ENCODE measurements at places on chromosomes 13 and 19.

GRCh38 chr13:71242201-71242600, 624.8 kb downstream of the DACH1 start:
- no peak for DNase-seq

DNA sequence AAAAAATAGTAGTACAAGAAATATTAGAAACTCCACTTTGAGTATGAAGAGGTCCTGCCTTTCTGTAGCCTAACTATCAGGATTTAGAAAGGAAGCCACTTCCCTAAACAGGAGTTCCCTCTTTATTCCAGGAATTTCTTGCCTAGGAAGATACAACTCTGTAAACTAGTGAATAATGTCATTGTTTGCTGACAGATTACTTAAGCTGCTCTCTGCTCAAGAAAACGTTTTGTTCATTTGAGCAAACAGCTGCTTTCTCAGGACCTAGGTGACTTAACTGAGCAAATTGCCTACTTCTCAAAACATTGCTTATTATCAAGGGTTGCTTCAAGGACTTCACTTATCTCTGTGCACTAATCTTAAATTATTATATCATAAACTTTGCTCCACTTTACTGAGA, 1419.4 kb upstream of the SLC10A2 start:
- no peak for DNase-seq

DNA sequence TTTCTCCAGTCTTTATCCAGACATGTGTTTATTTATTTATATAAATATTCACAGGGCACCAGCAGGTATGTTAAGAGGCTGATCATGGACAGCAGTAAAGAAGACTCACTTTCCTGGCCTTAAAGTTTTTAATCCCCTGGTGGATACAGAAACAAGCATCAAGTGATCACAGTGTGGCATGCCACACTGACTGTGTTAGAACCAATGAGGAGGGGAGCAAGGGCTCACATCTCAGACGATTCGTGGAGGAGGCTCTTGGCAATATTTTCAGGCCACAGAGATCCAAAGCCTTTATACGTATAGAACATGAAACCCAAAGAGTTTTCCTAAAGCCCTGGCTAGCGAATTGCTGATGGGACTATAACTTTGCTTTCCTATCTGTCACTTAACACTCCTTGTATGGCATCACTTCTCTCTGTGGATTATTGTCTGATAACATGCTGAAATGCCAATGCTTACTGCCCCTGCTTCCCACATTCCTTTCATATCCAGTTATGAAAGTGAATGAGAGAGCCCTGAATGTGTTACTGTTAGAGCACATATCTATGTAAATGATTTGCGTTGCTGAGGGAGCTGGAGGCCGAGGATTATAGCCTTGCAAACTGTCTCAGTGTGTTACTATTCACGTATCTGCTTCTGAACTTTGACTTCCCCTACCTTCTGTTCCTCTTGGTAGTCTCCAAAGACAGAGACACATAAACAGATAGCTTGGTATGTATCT, 37.6 kb downstream of the POLR1D start:
- DNase-seq: no peak

DNA sequence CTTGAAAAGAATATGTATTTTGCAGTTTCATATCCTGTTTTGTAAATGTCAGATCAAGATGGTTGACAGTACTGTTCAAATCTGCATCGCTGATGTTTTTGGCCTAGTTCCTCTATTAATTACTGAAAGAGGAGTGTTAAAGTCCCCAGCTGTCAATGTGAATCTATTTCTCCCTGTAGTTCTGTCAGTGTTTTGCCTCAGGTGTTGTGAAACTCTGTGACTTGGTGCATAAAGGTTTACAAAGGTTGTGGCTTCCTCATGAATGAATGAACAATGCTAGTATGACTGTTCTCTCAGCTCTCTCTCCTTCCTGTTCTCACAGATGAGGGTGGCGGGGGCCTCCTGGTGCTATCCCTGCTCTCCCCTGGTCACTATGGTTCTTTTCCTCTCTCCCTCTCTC, 142.4 kb downstream of the MYCBP2 start:
- DNase-seq: peak; percentile 45

DNA sequence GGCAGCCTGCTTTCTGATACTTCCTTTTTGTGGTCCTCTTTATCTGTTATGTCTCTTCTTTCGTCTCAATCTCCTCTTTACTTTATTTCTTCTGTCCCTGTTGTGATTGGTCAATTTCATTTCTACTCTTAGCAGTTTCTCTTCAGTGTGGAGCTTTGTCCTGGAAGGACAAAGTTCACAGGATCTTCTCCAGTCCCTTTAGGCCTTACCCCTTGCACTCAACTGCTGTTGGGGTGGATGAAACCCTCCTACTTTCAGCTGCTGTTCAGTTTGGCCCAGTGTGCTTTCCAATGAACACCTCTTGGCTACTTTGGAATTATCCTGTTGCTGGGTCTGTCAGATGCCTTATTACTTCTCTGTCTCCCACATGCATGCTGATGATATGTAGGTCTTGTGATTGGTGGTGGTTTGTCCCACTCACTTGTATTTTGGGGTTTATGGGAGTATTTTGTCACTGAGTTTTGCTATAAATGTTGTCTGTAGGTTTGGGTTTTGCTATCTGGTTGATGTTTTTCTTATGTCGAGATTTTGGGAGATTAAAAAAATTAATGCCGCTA, 24.8 kb downstream of the WDR62 start:
- DNase-seq: no peak

DNA sequence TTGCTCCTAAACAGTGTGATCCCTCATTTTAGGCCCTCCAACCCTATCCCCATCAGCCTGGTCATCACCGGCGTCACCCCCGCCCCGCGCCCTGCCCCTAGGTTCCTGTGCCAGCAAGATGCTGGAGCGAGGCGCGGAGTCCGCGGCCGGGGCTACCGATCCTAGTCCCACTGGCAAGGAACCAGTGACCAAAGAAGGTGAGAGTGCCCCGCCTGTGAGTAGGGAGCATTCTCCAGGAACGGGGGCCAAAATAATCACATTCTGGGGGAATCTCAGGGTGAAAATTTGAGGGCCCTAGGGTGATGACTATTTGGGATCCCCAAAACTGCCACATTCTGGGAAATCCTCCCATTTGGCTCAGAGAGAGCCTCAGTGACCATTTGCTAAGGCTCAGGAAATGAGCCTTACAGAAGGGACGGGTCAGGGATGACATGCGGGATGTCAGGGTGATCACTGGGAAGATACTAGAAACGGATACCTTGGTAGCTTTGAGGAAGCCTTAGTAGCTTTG, 1.4 kb downstream of the ZNF575 start:
- no peak for DNase-seq

GRCh38 chr13:97459215-97459777, 25.3 kb downstream of the RAP2A start:
- DNase-seq: no peak

DNA sequence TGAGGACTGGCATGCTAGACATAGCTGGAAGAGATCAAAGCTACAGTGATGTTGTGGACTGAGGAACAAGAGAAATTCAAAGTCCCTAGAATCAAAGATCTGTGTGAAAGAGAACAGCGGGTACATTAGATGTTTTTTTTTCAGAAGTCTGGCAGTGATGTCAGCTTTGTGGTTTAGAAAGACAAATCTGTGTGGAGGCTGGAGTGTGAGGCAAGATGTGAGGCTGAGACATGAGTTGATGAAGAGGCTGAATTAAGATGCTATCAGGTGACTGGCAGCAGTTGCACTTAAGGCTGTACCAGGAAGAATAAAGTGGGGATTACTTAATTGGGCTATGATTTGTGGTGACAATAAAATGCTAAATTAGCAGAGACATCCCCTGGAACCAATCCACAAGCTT, 46.5 kb downstream of the DNAJC3 start:
- DNase-seq: no peak

- no peak for DNase-seq
Observed at GRCh38 chr19:31529121-31529520, 179.9 kb upstream of the TSHZ3 start.

DNA sequence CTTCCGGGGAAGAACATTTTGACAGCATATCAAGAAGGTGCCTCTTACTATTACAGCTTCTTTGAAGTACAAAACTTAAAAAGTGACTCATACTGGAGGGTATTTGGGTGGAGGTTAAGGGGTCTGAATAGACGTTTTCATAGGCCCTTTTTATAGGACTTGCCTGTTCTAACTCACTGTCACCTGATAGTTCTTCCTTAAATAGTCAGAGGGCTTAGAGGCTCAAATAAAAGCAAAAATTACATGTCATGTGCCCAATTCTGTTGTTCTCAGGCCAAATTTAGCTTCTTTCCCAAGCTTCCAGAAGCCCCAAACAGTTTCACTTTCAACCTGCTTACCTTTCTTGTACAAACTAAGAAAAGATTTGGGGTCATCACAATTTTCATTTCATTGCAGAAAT, 16.1 kb upstream of the SLC46A3 start:
- DNase-seq: no peak

DNA sequence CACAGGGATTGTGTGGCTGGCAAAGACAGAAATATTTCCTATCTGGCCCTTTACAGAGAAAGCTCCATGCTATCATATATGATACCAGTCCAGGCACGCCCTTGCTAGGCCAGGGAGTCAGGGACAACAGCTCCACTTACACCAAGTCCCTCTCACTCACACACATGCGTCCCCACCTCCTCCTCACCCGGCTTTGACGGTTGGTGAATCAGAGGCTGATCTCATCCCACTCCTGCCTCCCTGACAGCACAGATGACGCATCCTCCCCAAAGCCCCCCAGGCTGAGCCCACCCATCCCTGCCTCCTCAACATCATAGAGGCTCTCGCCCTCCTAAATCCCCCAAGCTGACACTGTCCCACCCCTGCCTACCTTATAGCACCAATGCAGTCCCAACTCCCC, 62.7 kb downstream of the F2RL3 start:
- DNase-seq: no peak

DNA sequence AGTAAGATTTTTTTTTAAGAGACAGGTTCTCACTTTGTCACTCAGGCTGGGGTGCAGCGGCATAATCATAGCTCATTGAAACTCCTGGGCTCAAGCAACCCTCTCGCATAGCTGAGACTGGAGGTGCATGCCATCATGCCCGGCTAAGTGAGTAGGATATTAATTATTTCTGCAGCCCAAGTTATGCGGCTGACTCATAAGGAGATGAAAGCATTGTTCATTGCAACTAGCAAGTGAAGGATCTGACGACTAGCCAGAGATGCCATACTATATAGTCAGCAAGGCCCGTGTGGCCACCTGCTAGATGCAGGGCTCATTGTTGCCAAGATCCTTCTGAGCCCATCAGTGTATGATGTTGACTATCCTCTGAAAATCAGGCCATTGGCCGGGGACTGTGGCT, 45.2 kb downstream of the ABCC4 start:
- no peak for DNase-seq

DNA sequence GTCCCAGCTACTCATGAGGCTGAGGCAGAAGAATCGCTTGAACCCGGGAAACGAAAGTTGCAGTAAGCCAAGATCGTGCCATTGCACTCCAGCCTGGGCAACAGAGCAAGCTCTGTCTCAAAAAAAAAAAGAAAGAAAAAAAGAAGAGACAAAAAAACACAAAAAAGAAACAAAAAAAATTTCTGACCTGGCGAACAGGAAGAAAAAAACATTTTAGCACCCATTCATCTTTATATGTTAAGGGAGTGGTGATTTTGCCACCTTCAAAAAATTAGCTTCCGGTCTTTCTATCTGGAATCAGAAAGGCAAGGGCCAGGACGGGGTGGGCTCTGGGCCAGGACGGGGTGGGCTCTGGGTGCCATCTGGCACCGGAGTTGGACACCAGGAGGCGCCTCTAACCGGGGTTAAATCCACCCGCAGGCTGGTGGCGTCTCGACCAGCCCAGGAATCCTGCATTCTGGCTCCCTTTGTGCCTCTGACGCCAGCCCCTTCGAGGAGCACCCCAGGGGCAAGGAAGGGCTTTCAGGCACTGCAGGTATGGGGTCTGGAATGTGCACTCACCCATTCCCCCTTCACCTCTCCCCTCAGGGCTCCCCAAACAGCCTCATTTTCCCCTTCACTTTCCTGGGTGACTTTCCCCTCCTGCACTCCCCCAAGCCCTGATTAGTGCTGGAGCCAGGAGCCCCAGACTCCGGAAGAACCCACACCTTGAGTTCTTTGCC, 10.4 kb upstream of the ZSWIM4 start:
- DNase-seq: peak; percentile 70

GRCh38 chr19:38538386-38538785, 79.4 kb downstream of the MAP4K1 start:
- DNase-seq: no peak

- no peak for DNase-seq
Observed at GRCh38 chr13:34931572-34931971, 10.5 kb upstream of the NBEA start.

GRCh38 chr19:518598-519231, 11.4 kb downstream of the TPGS1 start:
- no peak for DNase-seq

DNA sequence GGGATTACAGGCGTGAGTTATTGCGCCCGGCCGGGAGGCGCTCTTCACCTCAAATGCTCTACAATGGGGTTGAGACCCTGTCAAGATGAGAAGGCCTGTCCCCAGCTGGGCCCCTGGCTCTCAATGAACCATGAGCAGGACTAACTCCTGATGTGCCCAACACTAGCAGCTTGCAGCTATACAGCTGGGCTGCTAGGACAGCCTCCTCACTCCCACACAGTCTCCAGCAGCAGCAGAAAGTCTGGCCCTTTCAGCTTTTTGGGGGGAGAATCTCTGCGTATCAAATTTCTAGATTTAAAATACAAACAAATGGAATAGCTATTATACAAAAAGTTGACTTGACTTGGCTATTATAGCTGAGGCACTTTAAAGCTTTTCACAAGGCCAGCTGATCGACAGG, 30.2 kb downstream of the TMTC4 start:
- DNase-seq: no peak

DNA sequence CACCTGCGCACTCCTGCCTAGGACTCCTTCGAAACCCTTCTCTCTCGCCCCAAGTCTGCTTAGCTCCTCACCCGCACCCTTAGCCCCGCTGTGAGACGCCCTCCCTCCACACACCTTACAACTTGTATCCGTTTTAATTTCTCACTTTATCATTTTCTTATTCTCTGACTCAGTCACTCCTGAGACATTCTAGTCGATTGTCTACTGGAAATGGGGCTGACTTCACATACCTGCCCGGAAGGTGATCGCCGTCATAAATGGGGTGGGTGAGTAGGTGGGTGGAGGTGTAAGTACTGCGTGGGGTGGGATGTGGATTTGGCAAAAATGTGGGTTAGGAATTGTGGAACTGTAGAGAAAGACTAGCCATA, 714 bp downstream of the NDFIP2 start:
- DNase-seq: peak; percentile 22

GRCh38 chr13:97600458-97601075, 166.6 kb downstream of the RAP2A start:
- DNase-seq: no peak

GRCh38 chr13:110773480-110773879, 60.0 kb downstream of the ING1 start:
- no peak for DNase-seq

DNA sequence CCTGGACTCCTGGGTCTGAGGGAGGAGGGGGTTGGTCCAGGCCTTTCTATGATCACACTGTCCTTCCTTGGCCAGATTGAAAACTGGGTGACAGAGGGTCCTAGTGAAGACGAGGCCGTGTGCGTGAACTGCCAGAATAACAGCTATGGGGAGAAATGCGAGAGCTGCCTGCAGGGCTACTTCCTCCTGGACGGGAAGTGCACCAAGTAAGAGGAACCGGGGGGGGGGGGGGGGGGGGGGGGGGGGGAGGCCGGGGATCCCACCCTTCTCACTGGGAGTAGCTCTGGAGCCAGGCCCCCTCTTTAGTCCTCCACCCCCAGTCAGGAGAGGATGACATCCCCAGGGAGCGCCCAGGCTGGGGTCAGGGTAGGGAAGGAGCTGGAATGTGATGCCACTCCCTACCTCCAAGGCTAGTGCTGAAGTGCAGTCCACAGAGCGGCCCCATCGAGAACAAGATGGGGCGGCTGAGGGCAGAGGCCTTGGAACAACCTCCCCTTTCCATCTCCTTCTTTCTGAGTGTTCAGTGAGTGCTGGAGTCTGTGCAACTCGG, 19.4 kb downstream of the CNFN start:
- DNase-seq: no peak

- no peak for DNase-seq
Observed at GRCh38 chr19:38099966-38100365, 124.1 kb downstream of the DPF1 start.

All from common myeloid progenitor, CD34-positive (primary cell).